ENCODE measurements at places on chromosomes 4 and X.

- no peak for DNase-seq
Observed at GRCh38 chr4:13670456-13671160, 43.1 kb upstream of the BOD1L1 start.

DNA sequence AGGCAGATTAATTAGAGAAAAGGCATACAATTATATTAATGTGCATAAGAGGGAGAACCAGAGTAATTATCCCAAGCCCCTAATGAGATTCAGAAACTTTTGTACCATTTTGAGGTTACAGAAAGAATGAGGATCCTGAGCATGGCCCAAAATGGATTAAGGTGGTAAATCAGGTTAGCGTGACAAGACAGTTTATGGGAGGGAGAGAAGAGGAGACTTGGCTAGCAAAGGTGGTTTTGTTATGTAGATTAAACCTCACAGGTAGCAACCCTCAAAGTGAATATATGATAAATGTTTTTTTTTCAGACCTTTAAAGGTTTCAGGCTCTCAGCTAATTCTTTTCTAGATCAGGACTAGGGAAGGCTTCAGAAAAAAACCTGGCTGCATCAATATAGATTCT lies 781.8 kb downstream of the FAM133A start:
- no peak for DNase-seq

DNA sequence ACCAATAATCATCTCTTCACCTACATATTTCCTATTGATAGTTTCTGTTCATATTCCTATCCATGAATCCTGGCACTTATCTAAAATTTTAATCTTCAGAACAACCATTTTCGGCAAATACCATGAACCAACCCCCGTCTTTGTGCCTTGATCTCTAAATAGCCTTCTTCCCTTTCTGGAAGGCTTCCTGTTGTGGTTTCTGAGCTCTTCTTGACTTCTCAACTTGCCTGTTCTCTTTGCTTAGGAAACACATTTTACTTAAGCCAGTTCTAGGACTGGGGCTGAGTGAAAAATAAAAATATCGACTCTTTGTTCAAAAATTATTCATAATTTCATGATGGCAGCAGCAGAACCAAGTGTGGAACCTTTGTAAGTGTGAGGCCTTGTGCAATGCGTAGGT lies 882.4 kb downstream of the C4orf33 start:
- DNase-seq, result no peak

DNA sequence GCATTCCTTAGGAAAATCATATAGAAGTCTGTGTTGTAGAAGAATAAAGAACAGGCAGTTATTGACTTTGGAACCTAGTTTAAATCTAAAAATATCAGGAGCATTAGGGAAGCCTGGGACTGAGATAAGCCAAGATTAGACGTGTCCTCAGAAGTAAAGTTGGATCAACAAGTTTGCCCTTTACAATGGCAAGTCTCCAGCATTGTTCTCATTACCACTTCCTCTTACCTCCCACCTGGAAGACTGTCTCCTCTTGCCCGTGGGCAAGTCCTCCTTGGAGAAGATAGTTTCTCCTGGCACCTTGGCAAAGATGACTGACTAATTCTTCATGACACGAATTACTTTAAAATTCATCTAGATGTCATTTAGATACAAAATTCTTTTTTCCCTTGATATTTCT lies 37.8 kb downstream of the CNKSR2 start:
- no peak for DNase-seq

GRCh38 chr4:139694522-139695107 lies 29.0 kb downstream of the MGST2 start:
- no peak for DNase-seq

- no peak for DNase-seq
Observed at GRCh38 chr4:184281231-184282139, 63.8 kb upstream of the ENPP6 start.

GRCh38 chrX:78199851-78200250 lies 60.4 kb upstream of the TAF9B start:
- no peak for DNase-seq

DNA sequence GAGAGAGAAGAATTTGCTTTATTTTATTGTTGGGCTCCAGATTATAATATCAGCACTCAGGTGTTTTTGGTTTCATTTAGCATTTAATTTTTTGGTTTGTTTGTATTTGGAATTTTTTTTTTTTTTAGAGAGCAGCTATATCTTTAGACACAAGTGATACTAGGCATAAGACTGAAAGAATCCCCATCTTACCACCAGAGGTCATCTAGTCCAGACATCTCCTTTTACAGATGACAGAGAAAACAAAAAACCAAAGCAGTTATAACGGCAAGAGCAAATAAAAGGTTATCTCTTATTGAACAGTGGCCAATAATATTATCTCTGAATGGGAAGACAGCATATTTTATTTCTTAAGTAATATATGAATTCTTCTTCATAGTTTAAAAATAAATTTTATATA lies 22.8 kb downstream of the USP38 start:
- DNase-seq, result no peak

GRCh38 chr4:188942606-188943005 lies 803.4 kb downstream of the TRIML1 start:
- no peak for DNase-seq

DNA sequence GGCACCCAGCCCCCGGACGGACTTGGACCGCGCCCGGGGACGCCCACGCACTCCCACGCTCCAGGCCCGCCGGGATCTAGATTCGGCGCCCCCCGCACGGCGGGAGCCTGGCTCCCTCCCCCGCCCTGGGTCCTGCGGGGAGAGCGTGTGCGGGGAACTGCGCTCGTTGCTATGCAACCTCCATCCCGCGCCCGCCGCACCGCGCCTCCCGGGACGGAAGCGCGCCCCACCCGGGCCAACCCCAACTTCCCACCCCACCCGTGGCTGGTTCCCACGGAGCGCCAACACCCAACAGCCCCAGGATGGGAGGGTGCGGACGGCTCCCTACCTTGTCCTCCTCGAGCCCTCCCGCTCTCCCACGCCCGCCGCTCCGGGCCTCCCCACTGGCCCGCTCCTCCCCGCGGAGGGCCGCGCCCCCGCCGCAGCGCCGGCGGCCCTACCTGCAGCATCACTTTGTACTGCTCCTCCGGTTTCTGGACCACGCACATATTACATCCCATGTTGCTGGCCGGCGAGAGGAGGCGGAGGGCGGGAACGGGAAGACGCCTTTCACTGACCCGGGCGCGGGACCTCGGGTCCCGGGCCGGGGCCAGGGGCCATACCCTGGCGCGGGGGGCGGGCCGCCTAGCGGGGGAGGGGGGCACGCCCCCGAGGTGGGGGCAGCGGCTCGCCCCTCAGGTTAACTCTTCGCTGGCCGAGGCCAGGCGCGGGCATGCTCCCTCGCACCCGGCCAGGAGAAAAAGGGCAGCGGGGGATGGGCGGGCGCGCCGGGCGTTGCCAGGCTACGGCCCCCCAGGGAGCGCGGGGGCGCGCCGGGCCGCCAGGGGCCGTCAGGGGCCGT lies at the start of gene PDZD4:
PDZD4 (minus strand) TSS at position 746 of the 841 bp plus-strand sequence; CDS start at position 500, 246 bp downstream.
- DNase-seq, result no peak

- no peak for DNase-seq
Observed at GRCh38 chr4:69684804-69685203, 31.8 kb upstream of the UGT2A1 start.

GRCh38 chr4:8267077-8267476 lies 2.5 kb upstream of the HTRA3 start:
- DNase-seq, result no peak

- no peak for DNase-seq
Observed at GRCh38 chr4:7653510-7654369, 219.0 kb upstream of the PSAPL1 start.

- no peak for DNase-seq
Observed at GRCh38 chr4:110998320-110998719, 375.4 kb upstream of the PITX2 start.

GRCh38 chr4:15976456-15977447 lies 13.8 kb upstream of the FGFBP2 start:
- DNase-seq, result no peak

DNA sequence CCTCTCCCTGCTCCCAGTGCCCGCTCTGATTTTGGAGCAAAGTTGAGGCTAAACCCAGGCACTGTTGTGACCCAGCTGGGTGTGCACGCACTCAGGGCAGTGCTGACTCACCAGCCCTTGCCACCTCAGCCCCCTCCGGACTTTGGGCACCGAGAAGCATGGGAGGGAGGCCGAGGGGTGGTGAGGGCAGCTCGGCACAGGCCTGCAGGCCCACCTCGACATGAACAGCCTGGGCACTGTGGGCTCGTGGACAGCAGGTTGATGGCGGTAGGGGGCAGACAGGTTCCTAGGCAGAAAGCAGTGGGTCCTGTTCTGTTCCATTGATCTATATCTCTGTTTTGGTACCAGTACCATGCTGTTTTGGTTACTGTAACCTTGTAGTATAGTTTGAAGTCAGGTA lies 30.9 kb downstream of the TIGD4 start:
- no peak for DNase-seq

GRCh38 chrX:25012793-25013631 lies 2.8 kb downstream of the ARX start:
- DNase-seq, result no peak

DNA sequence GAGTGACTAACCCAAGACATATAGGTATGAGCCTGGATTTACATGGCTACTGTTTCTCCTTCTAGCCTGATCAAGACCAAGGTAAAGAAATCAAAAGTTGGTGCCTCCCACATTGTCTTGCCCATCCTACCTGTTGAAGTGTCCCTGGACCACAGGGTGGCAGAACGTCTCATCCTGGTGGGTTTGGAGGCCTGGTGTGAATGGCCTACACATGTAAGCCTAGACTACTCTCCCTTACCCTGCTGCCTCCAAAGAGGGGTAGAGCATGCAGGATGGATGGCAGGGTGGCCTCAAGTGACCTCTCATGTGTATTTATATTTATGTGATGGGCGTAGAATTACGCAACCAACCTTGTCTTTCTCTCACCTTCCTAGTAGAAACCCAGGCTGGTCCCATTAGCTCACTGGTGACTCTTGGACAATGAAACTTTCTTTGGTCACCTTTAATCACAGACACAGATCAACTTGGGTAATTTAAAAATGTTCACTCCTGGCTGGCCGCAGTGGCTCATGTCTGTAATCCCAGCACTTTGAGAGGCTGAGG lies 73.3 kb upstream of the SOD3 start:
- no peak for DNase-seq
